ENCODE measurements at places on chromosomes 5 and 9. TPM values are rescaled to one million over a fixed set of nuclear protein-coding genes. Genes with fewer than 3 reads are reported as not detected.

- no peak overlapping the region for H3K27ac ChIP-seq
- H3K4me3 ChIP-seq, result no peak overlapping the region
- no peaks in the 10 kb centered on the region for H3K36me3 ChIP-seq
- peaks cover 26% of the 10 kb centered on the region for H3K4me1 ChIP-seq
- H3K27me3 ChIP-seq, result no peaks in the 10 kb centered on the region
These were observed 57.2 kb upstream of the HAPLN1 start for GRCh38 chr5:83777856-83778255.

Gene RECK
- 2.3 TPM for total RNA-seq

Gene MYMK
- total RNA-seq, result not detected

Gene PCDHGB2
- total RNA-seq, result 0.77 TPM

GRCh38 chr9:14769230-14769571, 46.7 kb upstream of the CER1 start:
- no peak for DNase-seq
- no peak overlapping the region for H3K27ac ChIP-seq
- H3K4me3 ChIP-seq, result no peak overlapping the region

DNA sequence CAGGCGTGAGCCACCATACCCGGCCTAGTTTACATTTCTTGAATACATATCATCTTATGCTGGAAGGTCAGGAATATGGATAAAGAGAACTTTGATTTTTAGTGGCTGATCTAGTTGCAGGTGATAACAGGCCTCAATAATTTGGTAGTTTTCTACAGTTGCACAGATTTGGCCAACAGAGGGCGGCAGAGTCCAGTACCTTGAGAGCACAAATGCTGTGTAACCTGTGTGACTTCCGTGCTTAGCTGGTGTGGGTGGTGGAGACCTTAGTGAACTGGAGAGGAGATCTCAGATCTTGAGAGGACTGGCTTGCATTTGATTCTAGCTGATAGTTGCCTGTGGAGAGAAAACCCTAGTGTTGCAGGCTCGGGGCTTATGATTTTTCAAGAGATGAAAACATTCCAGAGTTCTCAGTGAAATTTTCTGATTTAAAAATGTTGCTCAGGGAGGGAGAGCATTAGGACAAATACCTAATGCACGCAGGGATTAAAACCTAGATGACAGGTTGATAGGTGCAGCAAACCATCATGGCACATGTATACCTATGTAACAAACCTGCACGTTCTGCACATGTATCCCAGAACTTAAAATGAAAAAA, 17.4 kb upstream of the GPR151 start:
- no peaks in the 10 kb centered on the region for H3K27me3 ChIP-seq
- no peaks in the 10 kb centered on the region for H3K4me1 ChIP-seq
- no peaks in the 10 kb centered on the region for H3K36me3 ChIP-seq

GRCh38 chr5:28855626-28856025, 1817.2 kb upstream of the CDH9 start:
- H3K27me3 ChIP-seq, result no peaks in the 10 kb centered on the region
- no peak for DNase-seq
- no peak overlapping the region for H3K4me3 ChIP-seq
- no peak overlapping the region for H3K27ac ChIP-seq
- no peaks in the 10 kb centered on the region for H3K36me3 ChIP-seq

- no peak overlapping the region for H3K27ac ChIP-seq
- no peaks in the 10 kb centered on the region for H3K27me3 ChIP-seq
- no peaks in the 10 kb centered on the region for H3K36me3 ChIP-seq
- H3K4me3 ChIP-seq, result no peak overlapping the region
These were observed 16.8 kb downstream of the PRDM6 start for GRCh38 chr5:123105864-123106263.

Gene C9orf50
- total RNA-seq, result not detected

DNA sequence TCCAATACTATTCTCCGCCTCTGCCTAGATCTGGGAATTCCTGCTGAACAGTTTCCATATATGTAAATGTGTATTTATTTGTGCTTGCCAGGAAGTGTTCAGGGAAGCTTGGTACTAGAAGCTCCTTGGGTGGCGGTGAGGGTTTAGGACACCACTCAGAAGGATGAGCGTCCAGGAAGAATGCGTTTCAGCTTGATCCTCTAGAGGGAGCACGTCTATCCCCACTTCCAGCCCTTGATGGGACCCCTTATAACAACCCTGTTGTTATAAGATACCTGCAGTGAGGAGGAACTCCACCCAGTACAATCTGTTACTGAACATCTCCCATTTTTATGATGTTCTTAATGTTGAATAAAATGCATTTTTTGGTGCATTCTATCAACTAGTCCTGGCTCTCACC, 88.9 kb downstream of the CYFIP2 start:
- peaks cover 1% of the 10 kb centered on the region for H3K36me3 ChIP-seq
- no peaks in the 10 kb centered on the region for H3K27me3 ChIP-seq
- no peak overlapping the region for H3K4me3 ChIP-seq
- DNase-seq, result no peak
- H3K4me1 ChIP-seq, result no peaks in the 10 kb centered on the region
- no peak overlapping the region for H3K27ac ChIP-seq

Gene RANBP3L
- 0.09 TPM for total RNA-seq

Gene GMCL2
- total RNA-seq, result not detected

Gene CDKN2B-AS1
- total RNA-seq, result 0.77 TPM

Gene TMEM167A
- 78.7 TPM for total RNA-seq

DNA sequence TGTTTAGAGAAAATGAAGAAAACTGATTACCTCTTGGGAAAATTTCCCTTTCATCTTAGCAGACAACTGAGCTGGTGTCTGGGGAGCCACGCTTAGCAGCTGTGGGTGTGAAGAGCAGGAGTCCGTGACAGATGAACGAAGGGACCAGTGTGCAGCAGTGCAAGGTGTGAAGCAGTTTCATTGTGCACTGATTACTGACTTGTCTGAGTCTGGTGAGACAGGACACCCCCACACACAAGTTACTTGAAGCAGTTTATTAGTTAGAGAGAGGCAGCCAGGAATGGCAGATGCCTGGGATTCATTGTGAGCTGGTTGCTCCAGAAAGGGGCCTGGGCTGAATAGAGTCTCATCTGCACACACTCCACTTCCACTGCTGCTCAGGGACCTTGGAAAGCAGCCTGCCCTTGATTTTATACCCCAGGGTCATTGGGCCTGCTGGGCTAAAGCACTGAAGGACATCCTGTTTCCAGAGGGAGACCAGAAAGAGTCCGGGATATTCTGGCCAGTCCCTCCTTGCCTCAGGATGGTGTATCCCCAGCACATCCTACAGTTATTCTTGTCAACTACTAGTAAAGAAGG, 47.4 kb downstream of the FBXL7 start:
- no peaks in the 10 kb centered on the region for H3K27me3 ChIP-seq
- no peaks in the 10 kb centered on the region for H3K36me3 ChIP-seq
- H3K4me3 ChIP-seq, result no peak overlapping the region
- no peak overlapping the region for H3K27ac ChIP-seq
- no peak for DNase-seq
- H3K4me1 ChIP-seq, result no peaks in the 10 kb centered on the region
